ENCODE measurements at places on chromosomes 5 and 9. TPM values are rescaled to one million over a fixed set of nuclear protein-coding genes. Genes with fewer than 3 reads are reported as not detected.

- no peak for DNase-seq
- H3K36me3 ChIP-seq = peaks cover 35% of the 10 kb centered on the region
Observed at GRCh38 chr5:151798674-151799073, 26.9 kb downstream of the G3BP1 start.

- H3K27ac ChIP-seq = no peak overlapping the region
- H3K27me3 ChIP-seq = no peaks in the 10 kb centered on the region
- H3K4me3 ChIP-seq = no peak overlapping the region
- no peaks in the 10 kb centered on the region for H3K36me3 ChIP-seq
Observed at GRCh38 chr5:108420158-108420557, 38.3 kb upstream of the FBXL17 start.

DNA sequence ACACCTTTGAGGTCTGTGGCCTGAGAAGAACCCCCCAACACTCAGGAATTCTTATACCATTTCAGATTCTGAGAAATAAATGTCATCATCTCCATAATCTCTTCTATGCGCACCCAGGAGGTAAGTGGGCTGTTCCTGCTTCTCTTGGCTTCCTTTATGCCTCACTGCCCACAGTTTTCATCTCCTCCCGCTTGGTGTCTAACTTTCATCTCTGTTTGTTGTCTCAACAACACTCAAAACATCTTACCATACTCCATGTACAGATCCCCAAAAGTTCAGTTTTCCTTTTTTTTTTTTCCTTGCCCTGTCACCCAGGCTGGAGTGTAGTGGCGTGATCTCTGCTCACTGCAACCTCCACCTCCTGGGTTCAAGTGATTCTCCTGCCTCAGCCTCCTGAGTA lies 170.2 kb upstream of the FREM1 start:
- H3K36me3 ChIP-seq = no peaks in the 10 kb centered on the region
- no peaks in the 10 kb centered on the region for H3K4me1 ChIP-seq
- H3K4me3 ChIP-seq = no peak overlapping the region
- DNase-seq = no peak
- H3K27ac ChIP-seq = no peak overlapping the region

- H3K4me1 ChIP-seq = no peaks in the 10 kb centered on the region
- no peaks in the 10 kb centered on the region for H3K36me3 ChIP-seq
- H3K27ac ChIP-seq = no peak overlapping the region
- DNase-seq = no peak
- H3K4me3 ChIP-seq = no peak overlapping the region
- peaks cover 13% of the 10 kb centered on the region for H3K27me3 ChIP-seq
Observed at GRCh38 chr9:36895744-36896260, 138.3 kb downstream of the PAX5 start.

- H3K4me1 ChIP-seq = no peaks in the 10 kb centered on the region
- no peaks in the 10 kb centered on the region for H3K36me3 ChIP-seq
- no peak overlapping the region for H3K27ac ChIP-seq
- peak overlapping the region; percentile 23 for H3K4me3 ChIP-seq
- peak; percentile 38 for DNase-seq
- H3K27me3 ChIP-seq = no peaks in the 10 kb centered on the region
Observed at GRCh38 chr5:124157320-124157719, 589.1 kb downstream of the ZNF608 start.

DNA sequence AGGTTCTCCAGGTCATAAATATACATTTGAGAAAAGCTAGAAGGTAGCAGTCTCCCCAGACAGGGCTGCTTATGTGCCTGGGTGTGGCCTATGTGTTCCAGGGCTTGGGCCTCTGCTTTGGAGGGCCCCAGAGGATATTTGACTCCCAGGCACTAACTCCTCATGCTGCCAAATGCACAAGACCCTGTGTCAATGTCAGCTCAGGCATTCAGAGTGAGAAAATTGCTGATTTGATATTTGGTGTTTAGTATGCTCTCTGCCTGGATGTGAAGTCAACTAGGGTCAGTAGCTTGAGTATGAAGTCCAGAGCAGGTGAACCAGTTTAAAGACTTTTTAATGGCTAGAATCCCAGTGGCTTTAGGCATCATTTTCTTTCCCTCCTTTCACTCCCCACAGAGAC lies 57.5 kb upstream of the IL7R start:
- DNase-seq = no peak
- H3K4me1 ChIP-seq = peaks cover 10% of the 10 kb centered on the region
- no peaks in the 10 kb centered on the region for H3K27me3 ChIP-seq
- H3K36me3 ChIP-seq = no peaks in the 10 kb centered on the region
- no peak overlapping the region for H3K4me3 ChIP-seq

DNA sequence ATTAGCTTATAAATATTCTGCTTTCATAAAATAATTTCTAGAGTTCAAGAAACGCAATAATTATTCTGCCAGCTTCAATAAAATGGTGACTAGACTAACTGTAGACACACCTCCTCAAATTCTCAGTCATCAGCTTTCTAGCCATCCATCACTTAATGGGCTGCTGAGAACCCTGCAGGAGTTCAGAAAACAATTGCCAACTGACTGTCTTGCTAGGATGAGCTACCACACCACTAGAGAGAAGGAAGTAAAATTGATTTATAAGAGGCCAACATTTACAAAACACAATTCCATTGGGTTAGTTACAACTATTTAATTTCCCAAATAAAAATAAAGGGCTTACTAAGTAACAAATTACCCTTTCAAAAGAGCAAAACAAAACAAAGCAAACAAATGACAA lies 126.5 kb upstream of the PAPPA start:
- H3K4me1 ChIP-seq = no peaks in the 10 kb centered on the region
- H3K36me3 ChIP-seq = no peaks in the 10 kb centered on the region
- no peak overlapping the region for H3K27ac ChIP-seq
- no peak for DNase-seq

DNA sequence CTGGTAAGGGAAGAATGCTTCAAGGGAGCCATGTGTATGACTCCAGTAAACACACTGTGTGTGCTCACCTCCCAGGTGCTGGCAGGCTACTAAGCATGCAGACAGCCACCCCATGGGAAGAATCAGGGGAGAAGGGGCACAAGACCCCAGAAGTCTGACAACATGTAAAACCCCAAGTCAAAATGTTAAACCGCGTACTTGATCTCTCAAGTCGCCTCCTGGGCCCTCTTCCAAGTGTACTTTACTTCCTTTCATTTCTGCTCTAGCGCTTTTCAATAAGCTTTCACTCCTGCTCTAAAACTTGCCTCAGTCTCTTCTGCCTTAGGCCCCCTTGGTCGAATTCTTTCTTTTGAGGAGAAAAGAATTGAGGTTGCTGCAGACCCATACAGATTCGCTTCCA lies 31.3 kb downstream of the DAPK1 start:
- no peak for DNase-seq
- peaks cover 3% of the 10 kb centered on the region for H3K4me1 ChIP-seq
- no peaks in the 10 kb centered on the region for H3K36me3 ChIP-seq
- no peak overlapping the region for H3K4me3 ChIP-seq

DNA sequence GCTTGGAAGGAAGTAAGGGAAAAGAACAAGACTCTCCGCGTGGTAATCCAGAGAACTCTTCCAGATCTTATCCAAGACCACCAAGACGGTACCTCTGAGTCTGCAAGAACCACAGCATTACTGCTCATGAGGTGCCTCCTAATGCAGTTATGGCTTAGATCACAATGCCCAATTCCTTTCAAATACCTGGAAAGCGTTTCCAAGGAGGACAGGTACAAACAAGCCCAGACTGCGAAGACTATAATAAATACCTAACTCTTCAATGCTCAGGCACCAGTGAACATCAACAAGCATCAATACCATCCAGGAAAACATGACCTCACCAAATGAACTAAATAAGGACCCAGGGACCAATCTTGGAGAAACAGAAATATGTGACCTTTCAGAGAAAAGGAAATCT lies 325.5 kb downstream of the CWC27 start:
- no peak for DNase-seq
- H3K27ac ChIP-seq = no peak overlapping the region
- H3K36me3 ChIP-seq = no peaks in the 10 kb centered on the region
- H3K27me3 ChIP-seq = no peaks in the 10 kb centered on the region
- H3K4me3 ChIP-seq = no peak overlapping the region

- H3K27me3 ChIP-seq = no peaks in the 10 kb centered on the region
- H3K36me3 ChIP-seq = no peaks in the 10 kb centered on the region
- no peak overlapping the region for H3K27ac ChIP-seq
- no peak for DNase-seq
- H3K4me3 ChIP-seq = no peak overlapping the region
Observed at GRCh38 chr9:76573905-76574760, 115.2 kb downstream of the GCNT1 start.

GRCh38 chr5:158376679-158377078 lies 517.7 kb upstream of the CLINT1 start:
- no peak overlapping the region for H3K27ac ChIP-seq
- no peaks in the 10 kb centered on the region for H3K4me1 ChIP-seq
- no peaks in the 10 kb centered on the region for H3K36me3 ChIP-seq
- H3K27me3 ChIP-seq = no peaks in the 10 kb centered on the region
- no peak for DNase-seq

DNA sequence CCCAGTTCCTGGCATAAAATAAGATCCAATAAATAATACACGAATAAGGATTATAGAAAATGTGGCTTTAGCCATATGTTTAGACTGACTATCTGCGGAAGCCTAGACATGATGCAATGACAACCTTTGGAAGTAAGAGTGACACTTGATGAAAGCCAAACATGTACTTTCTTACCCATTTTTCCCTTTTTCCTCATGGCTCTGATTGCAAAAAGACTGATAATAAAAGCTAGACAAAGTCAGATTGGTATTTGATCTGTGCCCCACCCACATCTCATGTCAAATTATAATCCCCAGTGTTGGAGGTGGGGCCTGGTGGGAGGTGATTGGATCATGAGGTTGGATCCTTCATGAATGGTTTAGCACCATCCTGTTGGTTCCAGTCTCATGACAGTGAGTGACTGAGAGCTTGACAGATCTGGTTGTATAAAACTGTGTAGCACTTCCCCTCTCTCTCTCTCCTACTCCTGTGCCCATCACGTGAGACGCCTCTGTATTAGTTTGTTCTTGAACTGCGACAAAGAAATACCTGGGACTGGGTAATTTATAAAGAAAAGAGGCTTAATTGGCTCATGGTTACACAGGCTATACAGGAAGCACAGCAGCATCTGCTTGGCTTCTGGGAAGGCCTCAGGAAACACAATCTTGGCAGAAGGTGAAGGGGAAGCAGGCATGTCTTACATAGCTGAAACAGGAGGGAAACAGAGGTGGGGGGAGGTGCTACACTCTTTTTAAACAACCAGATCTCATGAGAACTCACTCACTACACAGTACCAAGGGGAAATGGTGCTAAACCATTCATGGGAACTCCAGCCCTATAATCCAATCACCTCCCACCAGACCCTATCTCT lies 243.4 kb upstream of the PIK3R1 start:
- H3K27me3 ChIP-seq = no peaks in the 10 kb centered on the region
- H3K27ac ChIP-seq = no peak overlapping the region
- no peaks in the 10 kb centered on the region for H3K36me3 ChIP-seq
- H3K4me3 ChIP-seq = no peak overlapping the region
- no peak for DNase-seq

NCS1 gene
- total RNA-seq = 77.4 TPM

ASS1 gene
- 2.0 TPM for total RNA-seq

SLC34A1 gene
- not detected for total RNA-seq

NOXA1 gene
- total RNA-seq = 0.91 TPM

CTSL gene
- total RNA-seq = 105 TPM

All from endothelial cell of umbilical vein (primary cell).